ENCODE measurements at places on chromosomes 4 and X.

- no peak for DNase-seq
Measured at GRCh38 chr4:139965789-139966188, 188.2 kb downstream of the MAML3 start.

DNA sequence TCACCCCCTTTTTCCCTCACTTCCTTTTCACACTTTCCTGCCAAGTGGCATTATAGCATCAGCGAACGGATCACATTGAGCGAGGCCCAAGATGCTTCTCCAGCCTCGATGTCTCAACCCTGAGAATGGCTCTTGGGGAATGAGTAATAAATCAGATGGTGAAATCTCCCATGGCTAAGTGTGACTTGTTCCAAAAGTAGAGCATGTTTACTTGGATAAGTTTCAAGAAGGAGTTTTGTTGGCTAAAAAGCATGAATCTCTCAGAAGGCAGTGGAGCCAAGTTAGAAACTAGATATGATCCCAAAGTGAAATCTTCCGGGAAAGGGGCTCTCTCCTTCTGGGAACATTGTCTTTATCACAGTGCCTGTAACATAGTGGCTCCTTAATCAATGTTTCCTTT lies 316.3 kb downstream of the CAMK2D start:
- DNase-seq = no peak

DNA sequence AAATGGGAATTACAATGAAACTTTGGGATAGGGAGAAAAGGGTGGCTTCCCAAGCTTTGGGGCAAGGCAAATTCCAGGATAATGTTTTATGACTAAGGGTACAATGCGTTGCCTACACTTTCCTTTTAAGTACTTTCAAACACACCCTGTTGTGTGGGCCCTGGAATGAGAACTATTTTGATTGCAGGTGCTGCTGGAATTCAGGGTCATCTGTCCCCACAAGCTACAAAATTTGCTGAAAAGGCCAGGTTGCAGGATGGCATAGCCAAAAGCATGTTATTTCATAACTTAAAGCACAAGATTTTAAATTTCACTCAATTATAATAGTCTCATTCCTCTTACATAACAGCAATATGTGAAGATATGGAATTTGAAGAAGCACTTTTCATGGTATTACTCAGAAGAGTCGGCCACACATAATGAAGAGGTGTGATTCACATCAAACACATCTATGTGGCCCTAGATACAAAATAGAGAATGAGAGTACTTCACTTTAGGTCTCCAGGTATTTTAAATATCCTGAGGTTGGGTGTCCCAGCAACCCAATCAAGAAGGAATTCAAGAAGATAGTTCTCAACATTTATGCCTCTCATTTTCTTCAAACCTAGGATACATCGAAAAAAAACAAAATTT lies 89.3 kb downstream of the APBB2 start:
- DNase-seq = no peak

DNA sequence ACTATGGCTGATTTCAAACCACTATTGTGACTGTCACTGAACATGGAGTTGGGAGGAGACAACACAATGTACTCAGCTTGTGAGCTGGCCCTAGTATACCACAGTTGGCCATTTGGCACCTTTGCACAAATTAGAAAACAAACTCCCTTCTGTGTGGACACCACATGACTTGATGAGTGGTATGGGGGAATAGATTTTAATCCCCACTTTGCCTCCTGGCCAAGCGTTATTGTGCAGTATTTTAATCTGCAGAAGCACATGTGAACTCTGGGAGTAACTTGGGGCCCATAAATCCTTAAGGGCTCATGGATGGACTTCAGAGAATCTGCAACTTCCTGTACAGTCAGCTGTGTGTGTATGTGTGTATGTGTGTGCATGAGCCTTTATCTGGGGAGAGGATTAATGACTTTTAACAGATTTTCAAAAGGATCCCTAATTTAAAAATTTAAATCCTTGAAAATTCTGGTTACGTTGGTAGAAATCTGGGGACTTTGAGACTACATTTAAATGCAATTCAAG lies 105.0 kb upstream of the PAQR3 start:
- no peak for DNase-seq

GRCh38 chr4:1763070-1763549 lies 30.0 kb upstream of the FGFR3 start:
- DNase-seq = no peak

- no peak for DNase-seq
Measured at GRCh38 chr4:25000639-25001038, 30.1 kb downstream of the LGI2 start.

DNA sequence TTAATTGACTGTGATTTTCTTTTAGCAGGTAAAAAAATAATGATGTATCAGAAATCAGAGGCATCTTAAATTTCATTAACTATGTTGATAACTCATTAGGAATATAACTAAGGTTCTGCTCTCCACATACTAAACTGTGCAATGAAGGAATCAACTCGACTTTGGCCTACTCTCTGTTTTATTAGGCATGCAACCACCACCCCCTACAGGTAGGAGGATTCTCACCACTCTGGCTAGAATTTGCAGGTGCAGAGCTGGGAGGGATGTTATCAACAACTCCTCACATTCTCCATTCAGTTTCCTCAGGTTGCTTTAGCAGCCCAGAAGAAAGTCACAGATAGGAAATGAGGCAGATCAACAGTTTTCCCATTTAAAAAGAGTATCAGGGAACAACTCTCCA lies 160.1 kb downstream of the COX18 start:
- DNase-seq = no peak

DNA sequence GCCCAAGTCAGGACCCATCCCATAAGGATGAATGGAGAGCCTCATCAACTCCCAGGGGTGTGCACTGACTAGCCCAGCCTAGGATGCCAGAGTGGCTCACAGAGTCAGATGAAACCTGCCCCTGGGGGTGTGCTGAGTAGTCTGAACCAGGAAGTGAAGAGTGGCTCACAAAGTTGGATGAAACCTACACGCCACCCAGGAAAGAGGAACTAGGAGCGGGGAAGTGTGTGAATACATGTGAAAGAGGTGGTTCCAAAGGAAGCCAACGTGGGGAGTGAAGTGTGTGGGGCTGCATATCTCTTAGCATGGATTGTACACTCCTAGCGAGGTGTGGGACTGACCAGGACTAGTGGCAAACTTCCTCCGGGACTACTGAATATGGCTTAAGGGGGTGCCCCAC lies 902.1 kb upstream of the NDST4 start:
- no peak for DNase-seq

- no peak for DNase-seq
Measured at GRCh38 chr4:139956507-139957017, 197.4 kb downstream of the MAML3 start.

- DNase-seq = no peak
Measured at GRCh38 chr4:166198516-166199310, 325.7 kb downstream of the TLL1 start.

DNA sequence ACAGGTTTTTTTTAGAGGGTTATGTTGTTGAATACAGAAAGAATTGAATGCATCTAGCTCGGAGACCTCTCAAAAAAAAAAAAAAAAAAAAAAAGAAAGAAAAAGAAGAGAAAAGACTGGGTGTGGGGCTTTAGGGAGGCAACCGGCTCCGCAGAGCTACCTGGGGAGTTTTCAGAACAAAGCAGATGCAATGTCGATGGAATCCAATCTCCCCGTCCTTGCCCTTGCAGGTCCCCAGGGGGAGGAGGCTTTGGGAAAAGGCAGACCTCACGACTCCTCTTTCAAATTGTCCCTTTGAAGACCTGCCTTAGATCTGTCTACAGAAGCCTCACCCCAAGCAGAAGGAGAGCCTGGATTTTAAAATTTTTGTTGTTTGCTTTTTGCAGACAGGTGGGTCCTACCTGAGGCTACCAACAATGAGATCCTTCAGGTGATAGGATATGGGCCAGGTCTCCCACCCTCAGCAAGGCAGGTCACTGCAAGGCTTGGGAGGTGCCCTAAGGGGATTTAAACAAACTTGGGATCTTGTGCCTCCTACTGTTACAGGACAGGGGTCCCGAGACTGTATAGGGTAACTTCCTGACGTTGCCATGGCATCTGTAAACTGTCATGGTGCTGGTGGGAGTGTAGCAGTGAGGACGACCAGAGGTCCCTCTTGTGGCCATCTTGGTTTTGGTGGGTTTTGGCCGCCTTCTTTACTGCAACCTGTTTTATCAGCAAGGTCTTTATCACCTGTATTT lies 75.2 kb upstream of the PRKX start:
- no peak for DNase-seq

- DNase-seq = no peak
Measured at GRCh38 chr4:77922158-77923094, 59.8 kb downstream of the MRPL1 start.

DNA sequence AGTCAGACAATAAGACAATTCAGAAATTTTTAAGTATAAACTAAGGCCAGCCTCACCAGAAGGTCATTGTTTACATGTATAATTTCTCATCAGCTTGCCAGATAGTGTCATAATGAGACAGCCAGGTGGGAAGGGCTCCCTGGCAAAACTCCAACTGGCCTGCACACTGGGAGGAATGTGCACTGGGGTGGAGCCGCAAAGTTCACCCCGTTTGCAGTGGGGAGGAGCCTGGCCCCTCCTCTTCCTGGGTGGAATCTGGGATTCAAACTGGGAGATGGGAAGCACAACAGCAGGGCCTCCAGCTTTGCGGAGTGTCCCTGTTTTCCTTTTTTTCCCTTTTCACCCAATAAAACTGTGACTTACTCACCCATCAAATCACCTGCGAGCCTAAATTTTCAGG lies 329.9 kb downstream of the SMARCA1 start:
- DNase-seq = no peak

DNA sequence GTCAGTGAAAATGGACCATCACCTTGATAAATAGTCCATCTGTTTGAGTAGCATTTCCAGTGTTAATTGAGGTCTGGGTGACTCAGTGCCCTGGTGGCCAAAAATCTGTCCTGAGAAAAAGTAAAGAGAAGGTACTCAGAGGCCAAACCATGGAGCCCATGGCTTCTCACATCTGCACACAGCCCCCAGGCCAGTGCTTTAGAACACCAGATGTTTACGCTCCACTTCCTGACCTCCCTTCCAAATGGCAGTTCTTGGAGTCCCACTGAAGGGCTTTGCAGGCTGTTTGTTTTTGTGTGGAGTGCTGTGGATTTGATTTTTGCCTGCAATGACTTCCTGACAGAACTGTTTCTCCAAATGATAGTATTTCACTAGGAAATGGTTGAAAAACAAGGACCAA lies 60.2 kb upstream of the GPC4 start:
- DNase-seq = no peak

DNA sequence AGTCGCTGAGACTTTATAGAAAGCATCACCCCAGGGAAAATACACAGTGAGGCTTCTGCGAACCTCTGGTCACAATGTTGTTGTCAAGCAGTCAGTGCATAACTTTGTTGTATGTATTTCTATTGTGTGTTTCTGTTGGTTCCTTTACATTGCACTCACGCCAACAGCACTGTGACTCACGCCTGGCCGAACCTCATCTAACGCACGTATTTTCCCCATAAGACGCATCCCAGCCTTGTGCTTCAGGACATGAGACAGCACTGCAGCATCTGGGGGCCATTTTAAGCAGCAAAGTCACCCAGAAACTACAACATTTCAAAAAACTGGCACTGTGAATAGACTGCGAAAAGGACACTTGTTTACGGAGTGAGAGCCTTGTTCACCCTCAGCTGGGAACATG lies 30.6 kb downstream of the TBL1X start:
- no peak for DNase-seq
